ENCODE measurements at places on chromosomes 4 and X. TPM values are rescaled to one million over a fixed set of nuclear protein-coding genes. Genes with fewer than 3 reads are reported as not detected.

DNA sequence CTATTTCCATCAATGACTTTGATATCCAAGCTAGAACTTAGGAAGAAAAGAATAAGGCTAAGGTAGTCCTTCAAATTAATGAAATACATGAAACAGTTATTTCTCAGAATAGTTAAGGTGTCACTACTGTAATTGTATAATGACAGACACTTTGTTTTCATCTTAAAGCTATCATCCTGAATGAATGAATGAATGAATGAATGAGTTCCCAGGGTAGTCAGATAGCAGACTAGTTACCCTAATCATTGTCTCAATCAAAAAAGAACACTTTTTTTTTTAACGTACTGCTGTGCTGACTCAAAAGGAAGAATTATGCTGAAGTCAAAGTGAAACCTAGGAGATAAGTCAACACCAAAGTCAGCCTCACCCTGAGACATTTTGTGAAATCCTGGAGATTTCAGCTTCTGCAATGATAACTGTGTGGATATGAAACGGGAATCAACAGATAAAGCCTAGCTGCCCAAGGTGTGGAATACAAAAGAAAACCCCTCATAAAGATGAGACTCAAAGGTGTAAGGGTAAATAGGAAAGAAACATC is 68.3 kb upstream of the CNKSR2 start:
- H3K27me3 ChIP-seq = no peaks in the 10 kb centered on the region
- no peak overlapping the region for H3K27ac ChIP-seq
- no peaks in the 10 kb centered on the region for H3K36me3 ChIP-seq
- no peak overlapping the region for H3K4me3 ChIP-seq

The ZNF595 gene
- polyA plus RNA-seq = 130 TPM

- H3K4me3 ChIP-seq = no peak overlapping the region
- H3K36me3 ChIP-seq = no peaks in the 10 kb centered on the region
Measured at GRCh38 chrX:56113785-56114436, 118.2 kb upstream of the KLF8 start.

- no peak for DNase-seq
- H3K4me1 ChIP-seq = no peaks in the 10 kb centered on the region
- H3K36me3 ChIP-seq = no peaks in the 10 kb centered on the region
- no peak overlapping the region for H3K27ac ChIP-seq
- H3K27me3 ChIP-seq = no peaks in the 10 kb centered on the region
Measured at GRCh38 chr4:10305816-10306215, 151.4 kb downstream of the ZNF518B start.

The LGI2 gene
- polyA plus RNA-seq = not detected

The AKAP14 gene
- polyA plus RNA-seq = 0.23 TPM

The MAGED4 gene
- 26.6 TPM for polyA plus RNA-seq

DNA sequence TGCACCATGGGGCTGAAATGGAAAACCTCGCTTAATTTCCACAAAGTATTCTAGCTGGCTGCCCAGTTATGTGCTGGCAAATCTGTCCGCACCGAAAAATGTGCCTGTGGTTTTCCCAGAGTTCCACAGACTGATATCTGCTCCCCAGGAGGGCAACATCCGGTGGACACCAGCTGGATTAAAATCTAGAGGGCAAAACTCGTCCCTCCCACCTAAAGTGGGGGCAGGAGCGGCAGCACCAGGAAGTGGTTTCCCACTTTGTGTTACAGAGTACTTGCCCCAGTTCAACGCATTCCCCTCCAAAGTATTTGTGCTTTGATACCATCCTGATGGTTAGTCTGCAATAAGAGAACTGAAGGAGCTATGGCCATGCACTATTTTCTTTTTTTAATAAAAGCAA is 187.6 kb downstream of the TSPAN5 start:
- no peak overlapping the region for H3K27ac ChIP-seq
- no peak for DNase-seq
- H3K36me3 ChIP-seq = peaks cover 21% of the 10 kb centered on the region
- no peak overlapping the region for H3K4me3 ChIP-seq
- no peaks in the 10 kb centered on the region for H3K27me3 ChIP-seq

The PABPC4L gene
- polyA plus RNA-seq = not detected

The PWWP3B gene
- not detected for polyA plus RNA-seq

The MAGEB6B gene
- not detected for polyA plus RNA-seq

The DRD5 gene
- not detected for polyA plus RNA-seq

DNA sequence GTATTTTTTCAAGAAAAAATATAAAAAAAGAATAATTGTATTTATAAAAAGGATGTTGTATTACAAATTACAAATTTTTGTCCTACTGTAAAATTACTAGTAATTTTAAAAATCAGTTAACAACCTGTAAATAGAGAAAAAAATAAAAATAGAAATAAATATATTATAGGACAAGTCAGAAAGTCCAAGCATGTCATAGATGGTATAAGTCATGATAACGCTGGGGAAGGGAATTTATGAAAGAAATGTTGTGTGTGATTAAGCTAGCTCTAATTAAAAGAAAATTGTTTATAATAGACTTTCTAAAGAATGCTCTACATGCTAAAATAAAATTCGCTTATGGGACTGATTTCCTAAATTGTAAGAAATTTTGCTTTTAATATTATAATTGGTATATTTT is 2329.9 kb downstream of the ARAP2 start:
- no peak for DNase-seq
- no peak overlapping the region for H3K4me3 ChIP-seq
- no peaks in the 10 kb centered on the region for H3K4me1 ChIP-seq
- H3K27me3 ChIP-seq = no peaks in the 10 kb centered on the region

Data from SK-N-SH (cell line).